ENCODE measurements at places on chromosomes 6 and 20. TPM values are rescaled to one million over a fixed set of nuclear protein-coding genes. Genes with fewer than 3 reads are reported as not detected.
A peak's percentile ranks its signal among the peaks of the same experiment; 100 is the strongest.

Gene C20orf204
- 10.4 TPM for total RNA-seq

DNA sequence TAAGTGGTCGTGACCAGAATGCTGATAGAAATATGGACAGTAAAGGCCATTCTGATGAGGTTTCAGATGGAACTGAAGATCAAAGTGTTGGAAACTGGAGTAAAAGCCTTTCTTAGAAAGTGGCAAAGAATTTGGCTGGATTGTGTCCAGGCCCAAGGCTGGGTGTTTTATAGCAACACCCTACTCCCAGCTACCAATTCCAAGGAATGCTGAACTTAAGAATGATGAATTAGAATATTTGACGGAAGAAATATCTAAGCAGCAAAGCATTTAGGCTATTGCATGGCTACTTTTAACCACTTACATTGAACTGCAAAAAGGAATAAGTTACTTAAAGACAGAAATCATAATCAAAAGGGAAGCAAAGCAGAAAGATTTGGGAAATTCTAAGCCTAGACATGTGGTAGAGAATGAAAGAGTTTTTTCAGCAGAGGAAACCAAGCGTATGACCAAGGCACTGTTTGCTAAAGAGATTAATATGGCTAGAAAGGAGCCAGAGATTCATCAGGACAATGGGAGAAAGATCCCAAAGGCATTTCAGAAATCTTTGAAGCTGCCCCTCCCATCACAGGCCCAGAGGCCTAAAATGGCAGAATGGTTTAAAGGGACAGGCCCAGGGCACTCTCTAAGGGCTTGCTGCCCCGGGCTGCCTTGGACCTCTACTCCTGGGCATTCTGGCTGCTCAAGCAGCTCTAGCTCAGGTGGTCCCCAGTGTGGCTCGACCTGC, 25.8 kb downstream of the SDHAF4 start:
- no peak overlapping the region for H3K4me3 ChIP-seq
- no peaks in the 10 kb centered on the region for H3K4me1 ChIP-seq

DNA sequence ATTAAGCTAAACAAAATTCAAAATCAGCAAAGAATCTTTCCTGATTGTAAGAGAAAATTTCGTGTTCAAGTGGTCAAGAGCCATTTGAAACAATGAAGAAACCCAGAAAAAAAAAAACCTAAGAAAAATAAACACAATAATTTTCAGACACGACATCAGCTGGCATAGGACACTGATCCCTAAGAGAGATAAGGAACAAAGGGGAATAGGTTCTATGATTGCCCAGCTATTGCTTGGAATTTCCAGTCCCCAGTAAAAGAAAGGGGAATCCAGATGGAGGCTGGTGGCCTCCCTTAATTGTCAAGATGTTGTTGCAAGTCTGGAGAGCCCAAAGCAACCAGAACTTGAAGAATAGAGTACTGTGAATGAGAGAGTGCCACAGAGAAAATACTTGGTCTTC, 48.5 kb downstream of the COL12A1 start:
- no peak for DNase-seq
- no peaks in the 10 kb centered on the region for H3K4me1 ChIP-seq
- no peak overlapping the region for H3K27ac ChIP-seq
- no peak overlapping the region for H3K4me3 ChIP-seq
- H3K36me3 ChIP-seq = no peaks in the 10 kb centered on the region
- peaks cover 29% of the 10 kb centered on the region for H3K27me3 ChIP-seq

DNA sequence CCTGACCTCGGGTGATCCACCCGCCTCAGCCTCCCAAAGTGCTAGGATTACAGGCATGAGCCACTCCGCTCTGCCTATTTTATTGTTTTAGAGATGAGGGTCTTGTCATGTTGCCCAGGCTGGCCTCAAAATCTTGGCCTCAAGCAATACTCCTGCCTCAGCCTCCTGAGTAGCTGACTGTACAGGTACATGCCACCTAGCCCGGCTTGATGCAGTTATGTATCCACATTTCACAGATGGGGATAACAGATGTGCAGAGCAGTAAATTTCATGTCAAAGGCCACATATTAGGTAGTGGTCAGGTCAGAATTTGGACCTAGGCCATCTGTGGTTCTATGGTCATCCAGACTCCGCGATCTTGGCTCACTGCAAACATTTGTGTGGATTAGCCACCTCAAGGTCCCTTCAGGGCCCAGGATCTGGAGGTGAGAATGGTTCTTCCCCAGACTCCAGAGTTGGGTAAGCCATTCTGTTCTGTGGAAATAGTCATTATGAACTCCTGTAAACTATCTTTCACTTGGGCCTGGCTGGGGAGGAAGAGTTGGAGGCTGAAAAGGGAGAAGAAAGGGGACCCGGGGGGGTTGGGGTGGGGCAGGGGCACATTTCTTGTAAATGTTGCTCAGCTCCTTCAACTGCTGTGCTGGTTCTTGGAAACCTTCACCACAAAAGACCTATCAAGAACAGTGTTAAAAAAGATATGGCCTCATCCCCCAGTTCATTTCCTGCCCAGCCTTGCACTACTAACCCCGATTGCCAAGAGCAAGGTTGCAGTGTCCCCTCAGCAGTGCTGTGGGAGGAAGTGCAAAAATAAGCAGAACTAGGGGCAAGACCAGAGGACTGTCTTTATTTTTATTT, 13.0 kb downstream of the PIM1 start:
- no peaks in the 10 kb centered on the region for H3K27me3 ChIP-seq
- H3K36me3 ChIP-seq = no peaks in the 10 kb centered on the region
- peak overlapping the region; percentile 92 for H3K27ac ChIP-seq

- peaks cover 5% of the 10 kb centered on the region for H3K4me1 ChIP-seq
- H3K27ac ChIP-seq = no peak overlapping the region
- no peaks in the 10 kb centered on the region for H3K27me3 ChIP-seq
These were observed 82.4 kb downstream of the ZNF292 start for GRCh38 chr6:87237804-87238203.

DNA sequence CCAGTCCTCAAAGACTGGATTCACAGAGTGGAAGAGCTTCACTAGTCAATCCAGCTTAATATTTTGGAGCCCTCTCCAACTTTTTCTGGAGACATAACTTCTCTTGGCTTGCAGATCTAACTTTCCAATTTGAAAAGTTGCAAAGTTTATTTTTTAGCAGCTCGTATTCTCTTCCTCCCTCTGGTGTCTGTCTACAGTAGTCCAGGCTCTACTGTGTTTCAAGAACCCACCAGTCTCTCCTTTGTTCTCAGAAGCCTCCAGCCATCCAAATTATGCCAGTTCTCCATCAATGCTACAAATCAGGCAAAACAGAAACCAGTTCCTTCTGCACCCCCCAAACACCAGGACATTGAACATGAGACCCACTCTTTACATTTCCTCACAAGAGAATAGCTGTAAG, 376.1 kb upstream of the OPRM1 start:
- no peaks in the 10 kb centered on the region for H3K4me1 ChIP-seq
- H3K36me3 ChIP-seq = no peaks in the 10 kb centered on the region
- DNase-seq = no peak
- H3K4me3 ChIP-seq = no peak overlapping the region

DNA sequence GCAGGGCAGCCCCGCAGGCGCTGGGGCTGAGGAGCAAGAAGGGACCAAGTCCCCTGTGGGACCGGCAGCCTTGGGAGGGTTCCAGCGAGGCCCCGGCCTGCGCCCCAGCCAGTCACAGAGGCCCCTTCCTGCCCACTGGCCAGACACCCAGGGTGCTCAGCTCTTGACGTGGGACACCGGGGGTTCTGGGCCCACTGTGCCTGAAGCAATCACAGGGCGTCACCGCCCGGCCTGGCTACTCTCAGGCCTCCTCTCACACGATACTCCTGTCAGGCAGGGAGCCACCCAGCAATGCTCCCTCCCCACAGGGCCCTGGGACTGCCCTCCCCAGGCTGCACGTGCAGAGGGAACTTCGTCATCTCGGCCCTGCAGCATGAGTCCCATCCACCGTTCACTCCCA, 14.5 kb downstream of the TAF4 start:
- H3K27me3 ChIP-seq = no peaks in the 10 kb centered on the region
- H3K4me3 ChIP-seq = no peak overlapping the region
- H3K27ac ChIP-seq = no peak overlapping the region

GRCh38 chr20:37693635-37694626, at the start of gene CTNNBL1:
Gene CTNNBL1 (plus strand): TSS chr20:37694030. CDS start chr20:37694123, 93 bp downstream.
- H3K27ac ChIP-seq = peak within 1 kb of the TSS; percentile 93
- H3K4me3 ChIP-seq = peak within 1 kb of the TSS; percentile 100
- H3K4me1 ChIP-seq = peaks cover 33% of the 10 kb centered on the region
- peaks cover 33% of the 10 kb centered on the region for H3K27me3 ChIP-seq

Gene SYNDIG1
- total RNA-seq = not detected

DNA sequence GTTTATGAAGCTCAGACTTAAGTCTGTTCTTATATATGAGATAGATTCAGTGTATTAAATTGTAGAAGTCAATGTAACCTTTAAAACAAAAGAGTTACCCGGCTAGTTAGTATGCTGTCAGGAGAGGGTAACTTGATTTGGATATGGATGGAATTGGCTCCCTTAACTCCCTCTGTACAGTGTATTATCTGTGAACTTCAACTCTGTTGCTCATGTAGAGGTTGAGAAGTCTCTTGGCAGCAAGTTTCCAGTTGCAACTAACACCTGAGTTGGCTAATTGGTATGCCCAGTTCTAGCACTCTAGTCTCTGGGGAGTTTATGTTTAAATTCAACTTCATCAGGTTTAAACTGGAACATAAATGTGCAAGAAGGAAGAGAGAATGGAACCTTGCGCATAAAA, 111.0 kb downstream of the NCOA3 start:
- peaks cover 2% of the 10 kb centered on the region for H3K36me3 ChIP-seq
- H3K4me3 ChIP-seq = no peak overlapping the region
- H3K27me3 ChIP-seq = no peaks in the 10 kb centered on the region
- peaks cover 22% of the 10 kb centered on the region for H3K4me1 ChIP-seq
- no peak for DNase-seq
- H3K27ac ChIP-seq = peak overlapping the region; percentile 96

- peak overlapping the region; percentile 69 for H3K27ac ChIP-seq
- DNase-seq = no peak
- no peaks in the 10 kb centered on the region for H3K27me3 ChIP-seq
- no peak overlapping the region for H3K4me3 ChIP-seq
- H3K4me1 ChIP-seq = peaks cover 7% of the 10 kb centered on the region
These were observed 564.8 kb downstream of the UTRN start for GRCh38 chr6:144849920-144850319.

DNA sequence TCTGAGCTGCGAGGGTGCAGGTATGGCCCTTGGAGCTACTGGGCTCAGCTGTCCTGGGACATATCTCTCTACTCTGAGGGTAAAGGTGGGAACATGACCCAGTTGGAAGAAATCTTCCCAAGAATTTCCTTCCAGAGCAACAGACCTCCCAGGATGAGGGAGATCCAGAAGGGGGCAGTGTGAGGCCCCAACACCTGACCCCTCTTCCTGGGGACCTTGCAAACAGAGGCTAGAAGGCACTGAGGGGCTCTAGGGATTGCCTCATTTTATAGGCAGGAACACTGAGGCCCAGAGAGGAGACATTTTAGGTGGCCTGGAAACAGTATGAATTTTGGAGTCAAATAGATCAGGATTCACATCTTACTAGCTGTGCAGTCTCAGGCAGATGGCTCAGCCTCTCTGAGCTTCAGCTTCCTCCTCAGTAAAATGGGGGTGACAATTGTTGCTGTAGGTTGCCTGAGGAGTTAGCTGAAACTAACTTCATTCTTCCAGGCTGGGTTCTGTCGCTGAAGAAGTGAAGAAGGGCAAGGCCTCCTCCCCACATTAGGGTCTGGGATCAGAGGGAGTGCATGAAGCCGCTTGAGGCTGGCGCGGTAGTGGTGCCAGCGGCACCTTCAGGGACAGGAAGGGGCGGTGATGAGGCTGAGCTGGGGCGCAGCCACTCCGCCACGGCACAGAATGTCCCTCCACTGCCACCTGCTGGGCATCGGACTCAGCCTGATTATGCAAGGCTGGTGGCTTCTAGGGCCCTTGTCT, 11.4 kb downstream of the KCNK17 start:
- H3K27ac ChIP-seq = no peak overlapping the region
- no peaks in the 10 kb centered on the region for H3K36me3 ChIP-seq
- H3K4me3 ChIP-seq = peak overlapping the region; percentile 72

Gene SEMG1
- total RNA-seq = not detected

GRCh38 chr20:37345339-37346235, at the start of gene SRC:
Gene SRC (plus strand): TSS chr20:37346140. CDS start chr20:37384154, 38,014 bp downstream.
- H3K27me3 ChIP-seq = no peaks in the 10 kb centered on the region
- H3K4me3 ChIP-seq = peak within 1 kb of the TSS; percentile 83
- DNase-seq = peak; percentile 39
- H3K4me1 ChIP-seq = peaks cover 18% of the 10 kb centered on the region
- peak within 1 kb of the TSS; percentile 32 for H3K27ac ChIP-seq

DNA sequence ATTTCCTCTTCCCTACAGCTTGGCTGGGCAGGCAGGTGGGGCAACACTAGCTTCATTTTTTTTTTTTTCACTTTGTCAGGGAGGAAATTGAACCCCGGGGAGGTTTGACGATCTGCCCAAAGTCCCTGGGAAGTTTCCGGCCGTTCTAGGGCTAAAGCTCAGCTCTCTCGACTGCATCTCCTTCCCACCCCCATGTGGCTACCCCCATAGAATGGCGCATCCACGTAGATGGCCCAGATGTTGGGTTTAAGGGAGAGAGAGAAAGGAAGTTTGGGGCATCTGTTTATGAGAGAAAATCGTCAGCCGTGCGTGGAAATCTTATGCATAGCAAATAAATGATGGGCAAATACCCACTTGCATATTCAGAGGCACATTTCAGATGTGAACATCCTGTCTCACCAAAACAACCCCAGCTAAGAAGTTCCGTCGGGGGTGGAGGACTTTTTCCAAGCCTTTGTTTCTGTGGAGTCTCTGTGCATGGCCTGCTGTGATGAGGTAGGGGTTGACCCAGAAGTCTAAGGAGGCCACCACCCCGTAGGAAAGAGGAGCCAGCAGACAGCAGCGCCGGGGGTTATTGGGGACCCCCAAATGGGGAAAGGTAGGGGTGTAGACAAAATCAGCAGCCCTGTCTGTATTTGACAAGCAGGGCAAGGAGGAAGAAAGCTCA, 40.5 kb upstream of the ZNF831 start:
- peaks cover 2% of the 10 kb centered on the region for H3K36me3 ChIP-seq
- peak overlapping the region; percentile 100 for H3K27ac ChIP-seq
- peak overlapping the region; percentile 90 for H3K4me3 ChIP-seq

GRCh38 chr6:42199106-42199981, 4.6 kb upstream of the GUCA1B start:
- H3K4me1 ChIP-seq = peaks cover under 1% of the 10 kb centered on the region
- peaks cover 3% of the 10 kb centered on the region for H3K36me3 ChIP-seq
- H3K27me3 ChIP-seq = no peaks in the 10 kb centered on the region

Gene C20orf202
- total RNA-seq = 0.68 TPM

Gene FNDC1
- total RNA-seq = not detected

DNA sequence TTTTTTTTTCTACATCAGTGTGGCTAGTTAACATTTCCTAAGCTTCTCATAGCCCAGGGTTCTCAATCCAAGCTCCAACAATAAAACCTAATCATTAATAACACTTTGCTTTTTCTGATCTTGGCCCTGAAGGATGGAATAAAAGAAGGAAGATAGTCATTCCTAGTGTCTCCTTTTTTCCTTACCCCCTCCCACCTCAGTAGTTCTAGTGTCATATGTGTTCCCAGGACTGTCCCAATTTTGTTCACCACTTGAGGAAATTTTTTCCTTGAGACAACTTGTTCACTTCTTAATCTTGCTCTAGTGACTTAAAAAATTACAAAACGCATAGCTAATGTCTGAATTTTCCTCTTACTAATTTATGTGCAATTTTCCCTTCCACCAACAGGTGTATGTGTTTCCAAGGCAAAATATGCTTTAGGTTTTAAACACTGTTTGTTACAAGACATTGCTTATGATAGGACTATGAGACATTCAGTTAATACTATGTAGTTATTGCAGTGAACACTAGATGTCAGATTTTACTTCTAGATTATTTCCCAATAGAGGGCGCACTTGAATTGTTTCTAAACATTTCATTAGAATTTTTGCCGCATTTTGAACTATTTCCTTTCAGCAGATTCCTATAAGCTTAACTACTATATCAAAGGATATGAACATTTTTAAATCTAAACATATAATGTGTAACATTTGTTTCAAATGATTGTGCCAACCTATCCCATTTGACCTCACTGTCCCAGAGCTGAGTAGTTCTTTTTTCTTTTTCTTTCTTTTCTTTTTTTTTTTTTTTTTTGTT, 18.5 kb upstream of the C6orf141 start:
- H3K27ac ChIP-seq = peak overlapping the region; percentile 80
- H3K4me3 ChIP-seq = no peak overlapping the region
- H3K27me3 ChIP-seq = peaks cover 22% of the 10 kb centered on the region
- no peak for DNase-seq
